Activated CD4-positive, alpha-beta T cell treated with anti-CD3 and anti-CD28 coated beads, Interleukin-2, amount 10 ng/mL, durations not matched to agents 7 days and 5 days (primary cell): ENCODE measurements at places on chromosomes 3 and 15. TPM values are rescaled to one million over a fixed set of nuclear protein-coding genes. Genes with fewer than 3 reads are reported as not detected.

Gene CCDC66
- total RNA-seq = 38.2 TPM

GRCh38 chr3:164851905-164852304, 226.4 kb downstream of the SI start:
- no peak for DNase-seq
- H3K4me1 ChIP-seq = no peaks in the 10 kb centered on the region
- no peak overlapping the region for H3K4me3 ChIP-seq
- no peaks in the 10 kb centered on the region for H3K36me3 ChIP-seq

Gene SRPRB
- total RNA-seq = 49.6 TPM

DNA sequence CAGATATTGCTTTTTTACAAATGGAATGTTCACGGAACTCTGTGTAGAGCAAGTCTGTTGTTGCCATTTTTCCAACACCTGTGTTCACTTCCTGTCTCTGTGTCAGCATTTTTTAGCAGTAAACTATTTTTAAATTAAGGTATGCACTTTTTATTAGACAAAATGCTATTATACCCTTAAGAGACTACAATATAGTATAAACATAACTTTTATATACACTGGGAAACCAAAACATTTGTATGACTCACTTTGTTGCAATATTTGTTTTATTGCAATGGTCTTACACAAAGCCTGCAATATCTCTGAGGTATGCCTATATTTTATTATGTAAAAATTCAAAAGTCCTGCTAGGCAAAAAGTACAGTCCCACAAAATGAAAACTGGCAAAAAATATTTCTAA, 39.8 kb upstream of the FGF7 start:
- H3K4me1 ChIP-seq = no peaks in the 10 kb centered on the region
- DNase-seq = no peak
- H3K27ac ChIP-seq = no peak overlapping the region
- H3K36me3 ChIP-seq = no peaks in the 10 kb centered on the region
